ENCODE measurements at places on chromosomes 12 and 14.

DNA sequence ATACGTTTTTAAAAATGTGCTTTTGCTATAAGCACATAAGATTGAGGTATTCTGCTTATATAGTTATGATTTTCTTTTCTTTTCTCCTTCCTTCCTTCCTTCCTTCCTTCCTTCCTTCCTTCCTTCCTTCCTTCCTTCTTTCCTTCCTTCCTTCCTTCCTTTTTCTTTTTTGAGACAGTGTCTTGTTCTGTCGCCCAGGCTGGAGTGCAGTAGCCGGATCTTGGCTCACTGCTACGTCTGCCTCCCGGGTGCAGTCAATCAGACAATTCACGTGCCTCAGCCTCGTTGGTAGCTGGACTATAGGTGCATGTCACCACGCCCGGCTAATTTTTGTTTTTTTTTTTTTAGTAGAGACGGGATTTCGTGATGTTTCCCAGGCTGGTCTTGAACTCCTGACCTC, 5.8 kb downstream of the CFAP54 start:
- no peak for DNase-seq

DNA sequence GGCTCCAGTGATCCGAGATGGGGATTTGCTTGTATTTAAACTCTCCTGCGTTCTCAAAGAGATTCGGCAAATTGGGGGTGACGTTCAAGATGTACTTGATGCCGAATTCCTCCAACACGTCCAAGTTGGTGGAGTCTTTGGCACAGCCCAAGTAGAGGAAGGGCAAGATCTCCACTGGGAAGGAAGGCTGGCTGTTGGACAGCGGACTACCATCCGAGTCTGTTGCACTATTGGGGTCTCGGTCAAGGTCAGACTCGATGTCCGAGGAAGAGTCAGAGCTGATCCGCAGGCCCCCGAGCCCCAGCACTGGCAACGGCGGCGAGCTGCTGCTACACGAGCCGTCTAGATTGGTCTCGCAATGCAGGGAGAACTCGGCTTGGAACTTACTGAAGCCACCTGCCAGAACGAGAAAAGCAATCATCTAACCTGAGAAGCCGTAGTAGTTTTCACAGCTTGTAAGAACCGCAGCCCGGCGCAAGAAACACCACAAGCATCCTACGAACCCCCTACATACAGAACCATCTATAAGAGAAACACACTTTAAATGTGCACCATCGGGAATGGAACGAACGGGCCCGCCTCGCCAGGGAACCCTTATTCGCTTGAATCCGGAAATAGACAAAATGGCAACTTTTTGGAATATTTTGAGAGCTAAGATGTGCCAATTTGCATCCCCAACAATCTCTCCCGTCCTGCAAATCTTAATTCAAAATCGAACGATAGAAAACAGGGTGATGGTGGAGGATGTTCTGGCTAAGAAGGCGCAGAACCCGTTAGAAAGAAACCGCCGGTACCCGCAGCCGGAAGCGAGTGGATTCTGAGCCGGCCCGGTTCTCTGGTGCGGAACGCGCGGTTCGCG, 1.4 kb downstream of the DUSP6 start:
- peak; percentile 58 for DNase-seq

DNA sequence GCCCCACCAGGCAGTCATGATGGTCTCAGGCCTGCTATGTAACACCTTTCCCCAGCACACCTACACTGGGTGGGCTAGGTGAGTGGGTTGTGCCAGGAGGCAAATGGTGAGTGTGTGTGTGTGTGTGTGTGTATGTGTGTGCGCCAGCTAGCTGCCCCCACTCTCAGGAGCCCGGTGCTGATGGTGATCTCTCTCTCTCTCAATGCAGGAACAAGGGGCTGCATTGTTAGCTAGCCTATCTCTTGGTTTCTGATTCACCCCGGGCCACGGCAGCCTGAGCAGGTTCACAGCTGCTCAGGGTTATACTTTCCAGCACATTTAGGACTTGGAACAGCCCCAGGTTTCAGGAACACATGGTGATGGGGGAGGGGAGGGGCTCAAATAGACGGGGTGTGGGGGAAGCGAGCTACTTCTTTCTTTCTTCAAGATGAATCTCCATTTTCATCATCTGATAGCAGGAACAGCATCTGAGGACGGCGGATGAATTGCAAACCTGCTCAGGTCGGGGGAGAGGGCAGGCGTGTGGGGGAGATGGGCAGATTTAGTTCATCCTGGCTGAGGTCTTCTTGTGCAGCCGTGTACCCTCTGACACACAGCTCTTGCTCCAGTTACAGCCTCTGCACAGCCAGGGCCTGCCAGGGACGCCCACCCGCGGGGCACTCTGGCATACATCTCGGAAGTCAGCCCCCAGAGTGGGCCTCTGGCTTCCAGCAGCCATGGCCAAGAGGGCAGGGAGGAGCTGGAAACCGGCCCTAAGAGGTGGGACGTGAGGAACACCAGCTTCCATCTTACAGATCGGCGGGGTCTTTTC, 137.6 kb downstream of the ZFP36L1 start:
- DNase-seq, result no peak

DNA sequence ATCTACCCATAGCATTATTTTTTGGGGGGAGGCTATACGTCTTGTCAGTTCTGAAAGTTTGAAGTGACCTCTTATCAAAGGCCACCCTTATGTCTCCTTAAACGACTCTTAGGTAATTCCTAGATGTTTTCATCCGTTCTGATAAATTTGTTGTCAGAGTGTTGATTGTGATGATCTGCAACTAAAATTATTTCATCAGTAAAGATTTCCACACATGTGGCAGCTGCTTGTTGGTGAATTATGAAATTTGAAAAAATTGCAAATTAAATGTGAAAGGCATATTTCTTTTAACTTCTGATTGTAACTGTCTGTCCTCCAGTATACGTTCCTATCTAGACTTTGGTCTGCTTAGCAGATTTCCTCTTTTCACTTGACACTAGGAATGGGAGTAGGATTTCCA, 1.4 kb downstream of the ADIPOR2 start:
- DNase-seq, result no peak

DNA sequence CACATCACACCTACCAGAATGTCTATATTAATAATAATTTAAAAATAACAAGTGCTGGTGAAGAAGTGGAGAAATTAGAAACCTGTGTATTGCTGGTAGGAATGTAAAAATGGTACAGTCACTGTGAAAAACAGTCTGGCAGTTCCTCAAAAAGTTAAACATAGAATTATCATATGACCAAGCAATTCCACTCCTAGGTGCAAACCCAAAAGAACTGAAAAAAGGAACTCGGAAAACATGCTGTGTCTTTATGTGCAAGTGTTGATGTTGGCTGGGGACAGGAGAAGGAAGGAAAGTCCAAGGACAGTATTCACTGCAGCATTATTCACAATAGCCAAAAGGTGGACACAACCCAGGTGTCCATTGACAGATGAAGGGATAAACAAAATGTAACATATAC, 146.5 kb downstream of the TTC7B start:
- DNase-seq, result no peak

GRCh38 chr12:92193063-92193462, 47.4 kb upstream of the BTG1 start:
- DNase-seq, result no peak

DNA sequence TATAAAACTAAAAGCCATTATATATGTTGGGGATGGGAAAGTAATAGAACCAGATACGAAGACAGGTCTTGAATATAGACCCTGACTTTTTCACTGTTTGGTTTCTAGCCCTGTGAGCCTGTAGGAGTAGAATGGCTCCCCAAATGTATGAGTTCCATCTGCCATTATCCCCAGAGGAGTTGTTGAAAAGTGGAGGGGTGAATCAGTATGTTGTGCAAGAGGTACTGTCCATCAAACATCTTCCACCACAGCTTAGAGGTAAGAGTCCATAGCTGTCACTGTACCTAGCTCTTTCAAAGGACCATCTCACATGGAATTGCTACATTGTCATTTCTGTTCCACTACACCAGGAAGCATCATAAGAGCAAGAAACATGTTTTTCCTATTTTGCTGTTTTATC, 1.1 kb downstream of the NCAPD2 start:
- DNase-seq, result peak; percentile 73

GRCh38 chr14:69710378-69710777, 56.6 kb upstream of the SRSF5 start:
- DNase-seq, result no peak
